ENCODE measurements at places on chromosomes 2 and 18. TPM values are rescaled to one million over a fixed set of nuclear protein-coding genes. Genes with fewer than 3 reads are reported as not detected.

The TCF23 gene
- not detected for total RNA-seq

GRCh38 chr2:157809212-157809611, 66.9 kb downstream of the ACVR1 start:
- no peak for DNase-seq

- no peak for DNase-seq
Measured at GRCh38 chr18:33946336-33946735, 278.4 kb downstream of the NOL4 start.

DNA sequence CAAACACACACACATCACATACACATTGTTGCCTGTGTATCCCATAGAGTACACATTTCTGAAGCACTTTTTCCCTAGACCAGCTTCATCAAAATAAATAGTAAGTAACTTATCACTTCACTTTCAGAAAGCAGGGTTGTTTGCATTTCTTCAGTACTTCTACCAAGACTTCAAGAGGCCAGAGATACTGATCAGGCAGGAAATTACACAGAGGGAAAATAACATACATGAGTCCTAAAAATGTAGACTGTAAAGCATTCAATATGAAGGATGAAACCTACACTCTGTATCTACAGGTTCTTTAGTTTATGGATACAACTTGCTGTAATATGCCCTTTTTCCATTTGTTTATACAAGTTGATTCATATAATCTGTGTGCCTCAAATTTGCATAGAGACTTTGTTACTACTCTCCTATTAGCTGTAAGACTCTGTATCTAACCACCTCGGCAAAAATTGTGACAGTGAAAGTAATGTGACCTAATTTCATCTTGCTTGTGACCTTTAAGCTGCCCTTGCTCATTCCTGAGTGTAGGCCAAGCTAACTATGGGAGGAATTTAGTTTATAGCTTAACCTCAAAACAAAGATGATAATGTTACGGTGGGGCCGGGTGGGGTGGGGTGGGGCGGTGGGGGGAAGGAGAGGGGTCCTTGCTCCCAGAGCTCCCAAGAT, 228.9 kb upstream of the SPOPL start:
- no peak for DNase-seq

GRCh38 chr2:21030983-21031968, 12.6 kb downstream of the APOB start:
- no peak for DNase-seq
